ENCODE measurements at places on chromosomes 5 and 9.
A peak's percentile ranks its signal among the peaks of the same experiment; 100 is the strongest.

GRCh38 chr5:142320430-142320738 is 4.4 kb downstream of the SPRY4 start:
- DNase-seq = no peak

DNA sequence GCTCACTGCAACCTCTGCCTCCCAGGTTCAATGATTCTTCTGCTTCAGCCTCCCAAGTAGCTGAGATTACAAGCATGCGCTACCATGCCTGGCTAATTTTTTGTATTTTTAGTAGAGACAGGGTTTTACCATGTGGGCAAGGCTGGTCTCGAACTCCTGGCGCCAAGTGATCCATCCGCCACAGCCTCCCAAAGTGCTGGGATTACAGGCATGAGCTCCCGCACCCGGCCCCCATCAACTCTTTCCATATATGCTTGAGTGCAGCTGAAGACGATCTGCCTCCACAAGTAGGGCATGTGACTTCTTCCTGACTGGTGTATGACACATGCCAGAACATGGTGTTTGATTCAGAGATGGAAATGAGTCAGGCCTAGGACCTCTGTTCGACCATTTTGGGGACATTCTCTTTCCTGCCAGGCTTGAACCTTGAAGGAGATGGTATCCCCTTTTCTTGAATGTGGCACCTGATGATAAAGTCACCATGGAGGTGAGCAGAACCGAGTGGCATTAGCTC is 7.5 kb upstream of the CNOT6 start:
- no peak for DNase-seq

GRCh38 chr9:137064027-137064879 is 6.1 kb downstream of the SAPCD2 start:
- DNase-seq = no peak

GRCh38 chr9:14532456-14533115 is 160.6 kb downstream of the ZDHHC21 start:
- peak; percentile 70 for DNase-seq

All from NCI-H526 treated with DMSO at 0.1 percent for 48 hours (cell line).